ENCODE measurements at places on chromosomes 3 and 15.
A peak's percentile ranks its signal among the peaks of the same experiment; 100 is the strongest.

GRCh38 chr15:90902040-90902839 is 862 bp upstream of the MAN2A2 start:
- DNase-seq: peak; percentile 87

GRCh38 chr3:72811571-72811970 is 36.7 kb downstream of the SHQ1 start:
- DNase-seq: no peak

DNA sequence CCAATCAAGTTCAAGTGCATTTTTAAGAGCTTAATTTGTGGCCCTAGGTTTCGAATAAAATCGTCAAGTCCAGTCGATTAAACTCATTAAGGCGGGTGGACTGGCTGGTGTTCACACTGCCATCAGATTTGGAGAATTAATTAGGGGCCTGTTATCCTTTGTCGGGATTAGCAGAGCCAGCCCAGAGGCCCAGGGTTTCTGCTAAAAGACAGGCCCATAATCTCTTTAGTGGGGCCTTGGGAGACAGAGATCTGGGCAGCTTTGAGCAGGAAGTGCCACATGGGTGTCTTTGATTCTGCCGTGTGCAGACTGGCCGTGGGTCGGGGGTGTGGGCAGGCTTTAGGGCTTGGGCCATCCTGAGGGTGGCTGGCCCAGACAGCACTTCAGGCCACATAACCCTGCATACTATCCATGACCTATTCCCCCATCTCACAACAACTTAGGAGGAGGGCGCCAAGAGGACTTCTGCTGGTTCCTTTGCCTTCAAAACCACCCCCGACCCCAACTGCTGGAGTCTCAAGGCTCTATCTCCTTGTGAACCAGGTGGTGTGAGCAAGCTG is 94.7 kb downstream of the PLXNA1 start:
- no peak for DNase-seq

DNA sequence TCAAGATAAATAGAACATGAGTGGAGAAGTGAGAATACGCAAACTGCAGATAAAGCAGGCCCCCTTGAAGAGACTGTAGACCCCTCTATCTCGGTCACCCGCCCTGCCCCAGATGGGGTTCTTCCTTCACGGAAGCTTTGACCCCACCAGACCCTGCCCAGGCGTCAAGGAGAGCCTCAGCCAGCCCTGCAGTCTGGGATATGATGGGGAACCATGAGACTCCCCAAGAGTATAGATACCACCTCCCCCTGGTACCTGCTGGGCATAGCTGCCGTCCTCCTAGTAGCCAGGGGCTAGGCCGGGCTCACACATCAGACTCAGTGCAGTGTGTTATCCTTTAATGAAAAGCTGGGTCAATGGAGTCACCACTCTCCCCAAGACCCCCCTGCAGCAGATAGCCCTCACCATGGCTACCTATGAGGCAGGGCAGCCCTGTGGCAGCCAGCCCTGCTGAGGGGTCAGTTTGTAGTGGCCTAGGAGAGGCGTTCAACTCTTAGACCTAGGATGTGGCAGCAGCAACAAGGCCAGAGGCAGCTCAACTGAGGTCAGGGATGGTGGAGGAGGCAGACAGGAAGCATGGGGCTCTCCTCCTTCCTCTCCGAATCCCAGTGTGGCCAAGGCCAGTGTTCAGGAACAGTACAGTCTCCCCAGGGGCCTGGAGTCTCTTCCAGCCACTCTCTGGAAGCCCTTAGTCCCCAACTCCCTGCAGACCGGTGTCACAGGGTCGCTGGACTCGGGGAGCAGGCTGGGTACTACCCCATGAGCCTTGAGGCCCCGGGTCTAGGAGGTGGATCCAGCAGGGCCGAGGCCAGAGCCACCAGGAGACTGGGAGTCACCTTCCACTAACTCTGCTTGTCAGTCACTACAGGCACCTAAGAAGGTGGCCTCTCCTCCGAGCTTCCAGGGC is 26.1 kb downstream of the PLXNB1 start:
- DNase-seq: peak; percentile 1

DNA sequence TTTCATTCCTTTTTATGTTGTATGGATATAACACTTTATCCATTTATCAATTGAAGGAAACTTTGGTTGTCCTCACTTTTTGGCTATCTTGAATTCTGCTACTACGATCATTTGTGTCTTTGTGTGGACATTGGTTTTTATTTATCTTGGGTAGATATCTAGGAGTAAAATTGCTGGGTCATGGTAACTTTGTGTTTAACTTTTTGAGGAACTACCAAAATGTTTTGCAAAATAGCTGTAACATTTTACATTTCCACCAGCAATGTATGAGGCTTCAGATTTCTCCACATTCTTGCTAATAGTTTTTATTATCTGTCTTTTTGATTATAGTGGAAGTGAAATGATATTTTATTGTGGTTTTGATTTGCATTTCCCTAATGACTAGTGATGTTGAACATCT is 55.6 kb downstream of the TLNRD1 start:
- DNase-seq: no peak

DNA sequence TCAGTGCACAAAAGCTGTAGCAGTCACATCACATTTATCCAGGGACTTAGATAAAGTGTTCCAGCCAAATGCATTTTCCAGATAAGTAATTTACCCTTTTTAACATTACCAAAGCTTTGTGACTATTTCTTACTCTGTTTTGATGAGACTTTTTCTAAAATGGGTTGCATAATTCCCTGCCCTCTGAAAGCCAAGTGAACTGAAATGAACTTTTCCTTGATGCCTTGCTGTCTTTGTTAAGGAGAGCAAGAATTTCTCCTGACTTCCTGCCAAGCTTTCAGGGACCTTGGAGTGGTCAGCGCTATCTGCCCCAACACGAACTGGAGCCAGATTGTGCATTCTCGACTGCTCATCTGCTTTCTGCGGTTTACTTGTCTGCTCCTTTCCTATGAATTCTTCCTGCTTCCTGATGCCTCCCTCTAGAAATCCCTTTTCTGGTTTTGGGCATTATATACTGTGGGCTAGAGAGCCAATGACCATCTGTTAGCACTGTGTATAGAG is 34.8 kb downstream of the EIF4E3 start:
- no peak for DNase-seq

DNA sequence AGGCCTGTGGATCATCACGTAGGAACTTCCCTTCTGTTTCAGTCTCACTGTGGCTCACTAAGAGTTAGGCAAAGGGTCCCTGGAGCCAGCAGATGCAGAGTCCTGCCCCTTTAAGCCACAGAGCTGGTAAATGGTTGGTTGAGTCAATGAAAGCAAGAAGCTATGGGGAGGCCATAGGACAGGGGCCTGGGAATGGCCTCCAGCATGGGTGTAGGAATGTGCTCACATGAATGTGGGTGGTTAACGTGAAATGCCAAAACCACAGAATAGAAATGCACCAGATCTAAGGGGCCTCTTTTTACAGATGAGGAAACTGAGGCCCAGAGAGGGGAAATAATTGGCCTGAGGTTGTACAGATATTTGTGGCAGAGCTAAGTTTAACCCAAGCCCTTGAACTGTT is 150.3 kb downstream of the TLE3 start:
- DNase-seq: no peak

DNA sequence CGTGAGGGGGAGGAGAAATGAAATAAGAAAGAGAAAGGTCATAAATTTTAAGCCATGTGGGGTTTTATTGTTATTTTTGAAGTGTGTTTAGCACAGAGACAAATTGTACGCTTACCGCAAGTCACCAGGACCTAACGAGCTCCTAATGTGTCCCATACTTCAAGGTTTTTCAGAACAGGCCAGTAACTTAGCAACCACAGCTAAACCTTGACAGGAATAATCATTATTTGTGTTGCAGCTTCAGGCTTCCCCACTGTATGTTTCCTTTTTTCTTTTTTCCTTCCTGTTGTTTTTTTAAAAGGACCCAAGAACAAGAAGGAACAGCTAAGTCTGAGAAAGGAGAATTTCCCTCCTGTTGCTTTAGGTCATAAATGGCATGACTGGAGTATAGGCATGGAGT is 160.8 kb downstream of the TUSC7 start:
- DNase-seq: no peak

- no peak for DNase-seq
Observed at GRCh38 chr15:58536414-58536813, 104.6 kb downstream of the LIPC start.

- peak; percentile 53 for DNase-seq
Observed at GRCh38 chr15:71761649-71762048, 48.7 kb upstream of the NR2E3 start.

DNA sequence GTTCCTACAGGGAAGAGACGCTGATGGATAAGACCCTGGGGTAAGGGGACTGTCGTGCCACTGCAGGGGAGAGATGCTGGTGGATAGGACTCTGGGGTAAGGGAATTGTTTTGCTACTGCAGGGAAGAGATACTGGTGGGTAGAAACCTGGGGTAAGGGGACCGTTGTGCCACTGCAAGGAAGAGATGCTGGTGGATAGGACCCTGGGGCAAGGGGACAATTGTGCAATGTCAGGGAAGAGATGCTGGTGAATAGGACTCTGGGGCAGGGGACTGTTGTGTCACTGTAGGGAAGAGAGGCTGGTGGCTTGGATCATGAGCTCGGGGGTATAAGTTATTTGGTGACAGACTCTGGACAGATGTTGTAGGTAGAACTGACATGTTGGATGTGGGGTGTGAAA is 37.6 kb downstream of the WNT7A start:
- DNase-seq: no peak

GRCh38 chr15:58021332-58022230 is 43.9 kb downstream of the ALDH1A2 start:
- DNase-seq: no peak

GRCh38 chr3:9809615-9810432 is at the start of gene TTLL3:
TSS of gene TTLL3 (plus strand) at chr3:9810262. CDS start at chr3:9810662, 400 bp downstream.
- DNase-seq: peak; percentile 80

DNA sequence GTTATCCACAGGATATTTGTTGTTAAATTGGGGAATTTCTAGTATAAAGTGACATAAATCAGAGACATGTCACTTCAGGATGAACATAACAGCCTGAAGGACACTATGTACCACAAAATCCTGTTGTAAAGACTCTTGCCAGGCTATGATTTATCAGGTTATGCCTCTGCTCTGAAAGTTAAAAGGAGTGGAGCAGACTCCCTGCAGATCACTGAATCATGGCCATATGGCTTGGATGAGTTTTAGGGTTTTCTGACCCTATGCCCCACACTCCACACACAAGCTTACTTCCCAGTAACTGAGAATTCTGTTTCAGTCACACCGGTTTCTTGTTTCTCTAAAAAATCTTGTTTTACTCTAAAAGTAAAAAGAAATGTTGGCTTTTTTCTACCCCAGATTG is 869.4 kb downstream of the NAALADL2 start:
- DNase-seq: no peak

DNA sequence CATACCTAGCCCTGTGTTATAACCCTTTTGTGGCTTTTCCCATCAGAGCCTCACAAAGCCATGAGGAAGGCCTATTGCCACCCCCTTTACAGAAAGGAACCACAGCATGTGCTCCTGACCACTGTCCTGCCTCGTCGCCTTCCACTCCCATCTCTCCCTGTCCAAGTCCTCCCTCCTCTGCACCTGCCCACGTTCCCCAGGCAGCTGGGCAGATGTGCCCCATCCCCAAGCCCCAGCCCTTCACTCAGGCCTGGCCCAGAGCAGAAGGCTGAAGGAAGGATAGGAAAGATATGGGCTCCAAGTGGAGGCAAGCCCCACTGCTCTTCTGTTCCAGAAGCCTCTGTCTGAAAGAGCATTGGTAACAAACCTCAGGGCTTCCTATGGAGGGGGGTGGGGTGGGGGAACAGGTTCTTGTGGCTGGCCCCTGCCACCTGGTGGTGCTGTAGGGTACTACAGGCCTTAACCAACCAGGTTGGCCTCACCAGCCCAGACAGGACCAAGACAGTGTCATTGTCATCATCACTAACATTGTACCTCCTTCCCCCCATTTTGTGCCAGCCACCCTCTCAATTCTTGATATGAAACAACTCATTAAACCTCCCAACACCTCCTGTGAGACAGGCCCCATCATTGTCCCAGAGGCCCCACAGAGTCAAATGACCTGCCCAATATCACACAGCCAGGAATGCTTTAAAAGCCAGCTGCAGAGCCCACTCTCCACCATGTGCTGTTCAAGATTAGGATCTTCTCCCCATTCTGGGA is 10.0 kb downstream of the POC1A start:
- DNase-seq: peak; percentile 72

- no peak for DNase-seq
Observed at GRCh38 chr15:101617390-101617965, 34.7 kb downstream of the TM2D3 start.

DNA sequence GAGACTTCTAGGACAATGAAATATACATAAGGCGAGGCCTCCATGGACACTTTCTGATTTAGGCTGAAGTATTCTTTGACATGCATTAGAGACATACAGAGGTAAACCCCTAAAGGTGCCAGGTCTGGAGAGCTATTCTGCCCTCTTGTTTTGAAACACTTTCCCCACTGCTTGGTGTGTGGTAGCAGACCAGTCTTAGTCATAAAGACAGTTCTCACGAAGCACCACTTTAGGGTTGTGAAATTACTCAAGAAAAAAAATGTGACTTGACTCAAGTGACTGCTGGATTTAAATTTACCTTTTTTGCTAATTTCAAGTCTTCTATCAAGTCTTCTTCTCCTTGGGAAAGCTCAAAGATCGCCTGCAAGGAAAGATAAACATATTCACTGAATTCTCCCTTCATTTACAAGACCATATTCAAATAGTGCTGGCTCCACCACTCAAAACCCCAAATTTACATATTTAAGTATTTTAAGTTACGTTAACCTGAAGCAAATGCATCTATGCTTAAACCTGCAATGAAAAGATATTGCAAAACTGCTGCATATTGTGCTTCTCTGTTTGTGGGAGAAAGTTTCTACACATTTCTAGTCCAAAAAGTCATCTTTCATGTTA is 48.4 kb downstream of the ARHGEF3 start:
- DNase-seq: no peak

DNA sequence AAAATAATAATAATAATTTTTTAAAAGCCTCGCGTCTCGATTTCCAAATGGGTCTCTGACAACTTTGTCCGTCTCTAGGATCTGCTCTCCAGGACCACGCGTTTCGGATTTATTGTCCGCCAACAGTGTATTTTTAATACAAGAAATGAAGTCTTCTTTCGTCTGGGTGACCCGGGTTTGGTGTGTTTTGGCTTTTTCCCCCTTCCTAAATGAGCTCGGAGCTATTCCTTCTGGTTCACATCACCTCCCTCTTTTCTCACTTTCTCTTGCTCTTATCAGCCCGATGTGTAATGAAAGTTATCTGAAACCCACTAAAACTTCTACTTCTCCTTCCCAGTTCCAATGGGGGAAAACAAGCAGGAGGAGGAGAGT is 516.7 kb downstream of the MECOM start:
- DNase-seq: no peak

GRCh38 chr3:142077859-142078500 is 71.4 kb downstream of the TFDP2 start:
- no peak for DNase-seq
